ENCODE measurements at places on chromosomes 1 and 21.

GRCh38 chr21:34065027-34065426 is 8.4 kb upstream of the MRPS6 start:
- DNase-seq: no peak

DNA sequence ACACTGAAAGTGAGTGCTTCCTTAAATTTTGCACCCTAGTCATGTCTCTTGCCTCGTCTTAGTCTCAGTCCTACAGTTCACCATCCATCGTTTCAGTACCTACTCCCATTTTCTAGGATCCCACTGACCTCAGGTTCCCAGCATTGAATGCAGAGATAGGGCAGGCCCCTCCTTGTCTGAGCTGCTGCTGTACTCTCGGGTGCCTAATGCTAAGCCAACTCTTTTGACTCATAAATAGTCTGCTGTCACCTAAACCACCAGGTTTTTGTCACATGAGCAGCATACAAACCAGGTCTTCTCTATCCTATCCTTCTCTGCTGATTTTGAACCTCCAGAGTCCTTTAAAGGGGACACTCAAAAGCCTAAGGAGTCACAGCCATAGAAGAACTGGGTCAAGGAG is 3.0 kb downstream of the ARHGAP30 start:
- no peak for DNase-seq

DNA sequence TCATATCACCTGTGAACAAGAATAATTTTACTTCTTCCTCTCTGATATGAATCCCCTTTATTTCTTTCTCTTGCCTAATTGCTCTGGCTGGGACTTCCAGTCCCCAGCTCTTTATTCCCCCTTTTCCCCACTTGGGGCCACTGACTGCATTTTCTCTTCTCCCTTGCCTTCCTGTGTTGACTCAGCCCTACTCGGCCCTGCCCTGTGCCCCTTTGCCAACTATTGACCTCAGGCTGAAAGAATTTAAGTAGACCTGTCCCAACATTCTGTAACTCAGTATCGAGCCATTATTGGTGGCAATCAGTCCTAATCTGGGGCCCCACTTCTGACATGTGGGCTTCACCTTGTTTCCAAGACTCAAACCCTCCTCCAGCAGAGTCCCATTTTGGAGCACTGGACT is 60.6 kb upstream of the STUM start:
- no peak for DNase-seq

DNA sequence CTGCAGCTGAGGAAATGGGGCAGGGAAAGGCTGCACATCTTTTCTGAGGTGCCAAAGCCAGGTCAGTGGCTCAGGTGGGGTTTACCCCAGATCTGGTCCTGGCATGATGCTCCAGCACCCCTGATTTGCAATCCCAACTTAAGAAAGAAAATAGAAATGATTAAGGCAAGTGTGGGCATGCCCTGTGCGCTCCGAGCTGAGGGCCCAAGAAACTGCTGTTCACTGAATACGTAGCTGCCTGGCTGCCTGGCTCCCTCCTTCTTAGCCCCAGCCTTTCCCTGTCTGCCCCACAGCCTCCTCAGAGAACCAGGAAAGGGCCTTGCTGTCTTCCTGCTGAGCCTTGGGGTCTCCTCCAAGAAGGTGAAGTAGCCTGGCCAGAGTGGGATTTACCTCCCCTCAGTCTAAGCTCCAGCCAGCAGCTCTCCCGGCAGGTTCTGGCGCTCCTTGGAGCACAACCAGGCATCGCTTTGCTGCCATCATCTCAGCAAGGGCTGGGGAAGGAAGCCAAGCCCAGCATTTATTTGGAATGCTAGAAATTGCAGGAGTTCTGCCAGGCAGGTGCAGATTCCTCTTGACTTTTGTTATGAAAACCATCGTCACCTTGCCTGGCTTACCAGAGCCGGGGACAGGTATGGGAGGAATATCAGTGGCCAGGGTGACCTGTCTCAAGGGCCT is 51.3 kb upstream of the SELENON start:
- no peak for DNase-seq

DNA sequence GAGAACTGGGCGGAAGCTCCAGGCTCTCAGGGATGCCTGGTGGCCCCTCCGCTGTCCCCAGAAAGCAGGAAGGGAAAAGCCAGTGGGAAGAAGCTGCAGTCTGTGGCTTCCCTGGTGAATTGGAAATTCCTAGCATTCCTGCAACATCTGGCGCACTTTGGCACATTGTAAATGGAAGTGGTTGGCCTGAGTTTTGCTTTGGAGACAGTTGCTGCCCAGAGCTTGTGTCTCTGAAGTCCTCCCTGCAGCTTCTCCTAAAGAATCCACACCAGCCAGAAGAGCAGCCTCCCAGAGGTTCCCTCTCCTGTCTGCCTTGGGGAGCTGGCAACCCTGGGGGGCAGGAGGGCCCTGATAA is 48.2 kb downstream of the ARHGEF10L start:
- DNase-seq: no peak

Data from gastrocnemius medialis (tissue), 4 donors.